ENCODE measurements at places on chromosomes 5 and 9.

DNA sequence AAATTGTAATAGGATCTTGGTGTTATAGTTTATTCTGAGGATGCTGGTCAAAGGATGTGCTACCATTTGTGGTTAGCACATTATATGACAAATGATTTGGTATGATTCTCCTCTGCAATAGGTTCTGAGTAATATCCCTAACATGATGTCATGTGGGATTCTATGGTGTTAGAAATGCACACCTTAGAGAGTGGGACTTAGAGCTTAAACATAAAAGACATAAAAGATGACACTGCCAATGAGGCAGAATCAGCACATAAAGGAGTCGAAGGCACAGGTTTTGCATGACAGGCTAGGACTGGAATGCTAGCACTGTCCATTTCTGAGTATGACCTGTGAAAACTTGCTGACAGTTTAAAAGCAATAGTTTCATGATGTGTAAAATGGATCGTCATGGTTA lies 100.4 kb downstream of the OSTF1 start:
- no peak for DNase-seq

- no peak for DNase-seq
Observed at GRCh38 chr5:101520417-101520816, 617.3 kb upstream of the ST8SIA4 start.

DNA sequence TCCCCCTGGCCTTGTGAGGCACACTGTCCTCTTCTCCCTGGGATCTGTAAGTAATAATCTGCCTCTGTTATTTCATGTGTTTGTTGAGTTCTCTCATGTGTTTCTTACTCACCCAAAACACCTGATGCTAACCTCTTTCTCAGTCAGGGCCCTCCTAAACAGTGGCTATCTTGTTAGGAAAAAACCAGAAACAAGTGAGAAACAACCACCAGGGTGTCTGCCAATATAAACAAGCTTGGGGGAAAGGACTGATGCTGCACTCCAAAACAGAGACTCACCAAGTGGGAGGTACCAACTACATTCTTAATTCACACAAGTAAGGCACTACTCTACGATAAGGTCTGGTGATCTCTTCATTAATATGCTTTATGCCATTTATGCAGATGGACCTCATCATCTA lies 564.4 kb downstream of the SEMA5A start:
- no peak for DNase-seq

DNA sequence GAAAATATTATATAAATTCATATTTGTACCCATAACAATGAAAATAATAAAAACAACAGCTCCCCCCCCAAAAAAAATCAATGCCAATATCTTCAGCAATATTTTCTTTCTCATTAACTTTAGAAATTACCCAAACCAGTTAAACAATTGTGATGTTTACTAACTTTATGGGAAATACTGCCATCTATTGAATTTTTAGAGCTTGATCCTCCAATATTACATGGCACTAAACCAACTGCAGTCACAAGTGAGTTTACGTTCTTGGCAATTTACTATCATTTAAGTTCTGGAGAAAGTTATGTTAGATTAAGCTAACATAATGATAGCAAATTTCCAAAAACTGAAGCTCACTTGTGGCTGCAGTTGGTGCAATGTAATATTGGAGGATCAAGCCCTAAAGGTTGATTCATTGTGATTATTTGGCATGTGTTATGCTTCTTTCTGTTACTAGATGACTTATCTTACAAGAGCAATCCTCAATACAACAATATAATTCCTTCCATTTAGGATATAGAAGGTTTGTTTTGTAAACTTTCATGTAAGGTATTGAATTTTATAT lies 379.5 kb downstream of the CDH18 start:
- DNase-seq, result no peak

DNA sequence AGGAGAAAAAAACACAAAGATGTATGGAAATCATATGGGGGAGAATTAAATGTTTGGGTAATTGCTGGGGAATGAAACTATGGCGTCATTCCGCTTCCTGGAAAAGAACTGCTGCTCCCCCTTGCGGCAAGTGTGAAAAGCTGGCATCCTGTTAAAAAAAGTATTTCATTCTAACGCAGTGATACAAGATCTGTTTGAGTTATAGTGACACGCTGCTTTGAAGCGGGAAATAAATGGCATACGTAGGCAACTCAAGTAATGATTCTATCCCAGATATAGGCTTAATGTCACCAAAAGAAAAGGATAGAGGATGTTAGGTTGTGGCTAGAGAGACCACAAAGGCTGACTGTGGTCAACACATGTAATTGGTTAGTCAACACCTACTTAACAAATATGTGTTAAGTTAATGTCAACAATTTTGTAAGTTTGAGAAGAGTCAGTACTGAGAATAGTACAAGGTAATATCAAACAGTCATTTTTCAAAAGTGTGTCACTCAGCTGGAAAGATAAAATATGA lies 70.2 kb upstream of the ALDH1A1 start:
- DNase-seq, result no peak

GRCh38 chr5:161400583-161400982 lies 145.9 kb downstream of the GABRB2 start:
- DNase-seq, result no peak

GRCh38 chr9:4684820-4685219 lies 5.5 kb downstream of the CDC37L1 start:
- DNase-seq, result no peak

GRCh38 chr5:151696470-151697061 lies 9.9 kb upstream of the SPARC start:
- DNase-seq, result peak; percentile 42

- no peak for DNase-seq
Observed at GRCh38 chr9:4017749-4018491, 281.9 kb downstream of the GLIS3 start.

- no peak for DNase-seq
Observed at GRCh38 chr9:94802793-94803192, 76.3 kb downstream of the AOPEP start.

DNA sequence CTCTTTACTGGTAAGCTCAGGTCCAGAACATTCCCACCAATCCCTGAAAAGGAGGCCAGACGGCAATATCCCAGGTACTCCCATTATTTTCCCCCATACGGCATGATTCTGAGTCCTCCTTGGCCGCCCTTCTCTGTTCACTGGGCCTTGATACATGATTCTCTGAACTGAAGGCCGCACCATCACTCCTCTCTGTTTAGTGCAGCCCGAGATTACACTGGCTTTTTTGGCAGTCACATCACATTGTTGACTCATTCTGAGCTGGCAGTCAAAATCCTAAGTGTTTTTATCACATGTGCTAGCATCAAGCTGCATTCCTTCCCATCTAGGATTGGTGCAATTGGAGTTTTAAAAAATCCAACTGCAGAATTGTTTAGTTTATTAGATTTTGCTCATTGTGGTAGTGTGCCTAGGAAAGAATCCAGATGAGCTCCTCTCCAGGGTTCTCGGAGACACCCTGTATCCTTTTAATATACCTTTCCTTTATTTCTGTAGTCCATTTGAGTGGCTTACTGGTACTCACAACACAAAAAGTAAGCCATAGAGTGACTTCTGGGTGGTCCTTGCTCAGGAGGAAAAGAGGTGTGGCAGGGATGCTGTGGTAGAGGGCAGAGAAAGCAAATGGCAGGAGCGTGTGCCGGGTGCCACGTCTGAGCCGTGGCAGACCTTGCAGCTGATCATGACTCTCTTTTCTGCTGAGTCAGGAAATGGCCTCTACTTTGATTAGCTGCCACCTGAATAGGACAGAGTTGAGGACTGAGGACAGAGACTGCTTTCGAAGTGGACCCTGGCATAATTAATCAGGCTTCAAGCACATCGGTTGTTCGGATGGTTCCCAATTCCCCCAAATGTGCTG lies 121.1 kb upstream of the IL12B start:
- peak; percentile 37 for DNase-seq

DNA sequence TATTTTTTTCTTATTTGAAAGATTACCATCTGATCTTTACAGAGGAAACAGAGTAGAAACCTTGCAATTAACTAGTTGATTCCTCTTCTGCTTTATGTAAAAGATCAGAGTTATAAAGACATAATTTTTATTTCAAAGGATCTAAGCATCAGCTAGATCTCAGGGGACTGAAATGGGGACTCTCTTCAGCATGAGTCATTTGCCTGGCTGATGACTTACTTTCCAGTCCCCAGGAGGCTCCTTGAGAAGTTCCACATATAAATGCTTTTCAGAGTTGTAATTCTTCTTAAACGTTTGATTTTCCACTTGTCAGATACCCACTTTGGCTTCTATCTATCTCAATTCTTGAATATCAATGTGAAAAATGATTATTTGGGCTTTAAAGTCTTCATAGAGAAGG lies 389.4 kb downstream of the RAB3C start:
- no peak for DNase-seq

DNA sequence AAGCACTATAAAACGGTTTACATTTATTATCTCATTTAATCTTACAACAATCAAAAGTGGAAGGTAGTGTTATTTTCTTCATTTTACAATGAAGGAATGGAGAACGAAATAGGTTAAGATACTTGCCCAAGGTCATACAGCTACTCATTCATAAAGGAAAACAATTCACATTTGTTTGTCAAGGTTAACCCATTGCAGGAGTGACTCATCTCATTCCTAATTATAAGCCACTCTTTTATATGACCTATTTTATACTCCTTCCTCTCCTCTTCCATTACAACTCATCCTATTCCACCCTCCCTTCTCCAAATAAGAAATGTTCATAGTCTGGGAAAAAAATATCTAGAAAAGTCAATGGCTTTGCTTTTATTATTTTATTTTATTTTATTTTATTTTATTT lies 29.6 kb downstream of the CRHBP start:
- DNase-seq, result no peak

GRCh38 chr5:148107608-148108007 lies 43.8 kb downstream of the SPINK5 start:
- no peak for DNase-seq

- DNase-seq, result no peak
Observed at GRCh38 chr5:126052791-126053190, 370.4 kb upstream of the GRAMD2B start.

- no peak for DNase-seq
Observed at GRCh38 chr9:114033397-114034103, 44.5 kb downstream of the AMBP start.

DNA sequence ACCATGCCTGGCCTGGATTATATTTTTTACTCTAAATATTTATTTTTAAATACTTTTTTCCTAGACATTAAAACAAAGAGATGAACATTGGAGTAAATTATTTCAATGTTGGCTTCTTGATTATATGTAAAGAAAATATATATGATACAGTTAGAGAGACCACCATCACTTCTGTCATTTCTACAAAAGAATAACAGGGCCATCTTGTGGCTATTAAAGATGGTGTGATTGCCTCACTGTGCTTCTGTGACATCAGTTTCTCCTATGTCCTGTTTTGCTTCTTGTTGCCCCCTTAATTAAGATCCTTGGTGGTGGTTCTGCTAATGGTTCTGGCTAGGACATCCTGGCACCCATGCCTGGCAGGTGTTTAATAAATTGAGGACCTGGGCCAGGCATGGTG lies 32.9 kb downstream of the NDFIP1 start:
- no peak for DNase-seq

Measured in T1000 (cell line).